ENCODE measurements at places on chromosomes 2 and 18. TPM values are rescaled to one million over a fixed set of nuclear protein-coding genes. Genes with fewer than 3 reads are reported as not detected.

EN1 gene
- total RNA-seq, result not detected

DNA sequence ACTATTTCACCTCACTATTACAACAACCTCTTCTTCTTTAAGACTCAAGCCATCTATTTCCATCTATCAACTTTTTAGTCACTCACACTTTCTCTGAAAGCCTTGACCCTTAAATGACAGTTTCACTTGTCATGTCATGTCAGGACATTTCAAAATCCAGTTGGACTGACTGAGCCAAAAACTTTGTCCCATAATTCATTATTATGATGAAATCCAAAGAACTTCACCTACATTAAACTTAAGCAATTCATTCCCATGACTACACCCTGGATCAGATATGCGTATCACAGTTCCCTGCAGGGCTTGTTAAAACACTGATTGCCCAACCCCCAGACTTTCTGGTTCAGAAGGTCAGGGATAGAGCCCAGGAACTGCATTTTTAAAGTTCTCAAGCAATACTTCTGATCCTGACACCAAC, 26.5 kb downstream of the LDAH start:
- peak; percentile 92 for DNase-seq

- no peak for DNase-seq
Measured at GRCh38 chr2:138333677-138334076, 167.9 kb upstream of the SPOPL start.

DNA sequence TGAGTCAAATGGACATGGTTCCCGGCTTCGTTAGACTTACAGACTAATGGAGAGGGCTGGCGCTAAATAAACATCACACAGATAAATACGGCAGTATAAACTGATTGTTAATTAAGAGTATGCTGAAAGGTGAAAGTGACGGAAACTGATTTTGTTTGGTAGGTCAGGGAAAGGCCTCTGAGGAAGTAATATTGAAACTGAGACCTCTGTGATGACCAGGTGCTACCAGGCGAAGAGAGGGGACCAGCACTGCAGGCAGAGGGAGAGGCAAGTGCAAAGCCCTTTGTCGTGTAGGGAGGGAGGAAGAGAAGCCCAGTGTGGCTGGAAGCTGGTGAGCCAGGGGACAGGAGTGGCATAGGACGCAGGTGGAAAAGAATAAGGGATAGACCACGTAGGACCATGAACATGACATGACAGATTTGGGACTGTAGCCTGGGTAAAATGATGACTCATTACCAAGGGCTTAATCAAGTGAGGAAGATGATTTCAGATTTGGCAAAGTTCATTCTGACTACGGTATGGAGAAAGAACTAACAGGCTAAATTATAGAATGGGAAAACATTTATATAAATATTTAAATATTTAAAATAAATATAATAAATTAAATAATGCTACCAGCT, 433.1 kb downstream of the NCKAP5 start:
- no peak for DNase-seq

DNA sequence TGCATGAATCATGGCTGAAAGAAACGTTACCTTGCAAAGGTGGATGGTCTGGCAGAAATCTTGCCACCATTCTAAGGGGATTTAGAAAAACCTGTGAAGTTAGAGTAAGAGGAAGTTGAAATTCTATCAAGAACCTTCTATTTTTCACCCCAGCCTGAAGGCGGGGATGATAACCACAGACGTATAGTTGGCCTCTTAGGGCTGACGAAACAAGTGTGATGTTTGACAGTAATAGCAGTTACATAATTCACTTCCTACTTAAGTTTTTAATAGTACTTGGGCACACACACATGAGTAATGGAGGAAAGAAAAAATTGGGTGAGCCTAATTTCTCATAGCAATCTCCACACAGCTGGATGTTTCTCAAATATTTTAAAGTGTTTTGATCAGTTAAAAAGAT, 336.6 kb upstream of the SALL3 start:
- DNase-seq, result no peak

- no peak for DNase-seq
Measured at GRCh38 chr18:73626859-73627258, 520.8 kb downstream of the FBXO15 start.
